ENCODE measurements at places on chromosomes 2 and 18.

- DNase-seq: no peak
These were observed 103.0 kb downstream of the AFF3 start for GRCh38 chr2:100039291-100039980.

DNA sequence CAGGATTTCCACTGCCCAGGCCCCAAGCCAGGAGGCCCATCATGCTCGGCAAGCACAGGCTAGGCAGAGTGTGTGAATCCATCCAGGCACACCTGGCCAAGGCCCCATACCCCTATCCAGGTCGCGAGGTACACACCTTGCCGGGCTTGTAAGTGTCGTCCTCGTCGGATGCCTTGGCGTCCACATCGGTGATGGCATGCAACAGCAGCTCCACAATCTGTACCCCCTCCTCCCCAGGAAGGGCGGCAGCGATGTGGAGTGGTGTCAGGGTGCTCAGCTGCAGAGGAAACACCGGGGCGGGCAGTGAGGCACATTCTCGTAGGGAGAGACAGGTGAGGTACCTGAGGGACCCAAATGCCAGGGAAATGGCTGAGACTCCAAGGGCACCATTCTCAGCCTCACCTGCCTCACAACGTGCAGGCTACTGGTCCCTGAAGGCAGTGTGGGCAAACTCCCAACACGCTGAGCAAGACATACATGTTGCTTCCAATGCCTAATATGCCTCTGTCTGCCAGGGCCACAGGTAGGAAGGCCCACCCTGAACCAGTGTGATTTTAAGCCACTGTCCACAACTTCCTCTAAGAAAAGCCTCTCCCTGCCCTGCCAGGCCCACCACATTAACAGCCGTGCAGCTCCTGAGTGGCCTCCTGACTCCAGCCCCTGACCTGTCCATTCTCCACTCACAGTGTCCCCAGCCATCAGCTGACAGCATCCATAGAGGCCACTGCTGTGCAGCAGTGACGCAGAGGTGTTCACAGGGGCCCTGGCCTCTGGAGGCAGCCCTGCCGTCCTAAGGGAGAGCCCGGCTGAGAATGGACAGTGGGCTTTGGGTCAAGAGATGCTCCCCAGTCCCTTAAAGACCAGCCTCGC, 44.9 kb downstream of the ANKMY1 start:
- no peak for DNase-seq

- DNase-seq: no peak
These were observed 72.1 kb downstream of the PSMG2 start for GRCh38 chr18:12774982-12775381.

- peak; percentile 65 for DNase-seq
These were observed 66.0 kb upstream of the FAM136A start for GRCh38 chr2:70367722-70368323.

- peak; percentile 53 for DNase-seq
These were observed 41.1 kb downstream of the NHEJ1 start for GRCh38 chr2:219119422-219120043.

DNA sequence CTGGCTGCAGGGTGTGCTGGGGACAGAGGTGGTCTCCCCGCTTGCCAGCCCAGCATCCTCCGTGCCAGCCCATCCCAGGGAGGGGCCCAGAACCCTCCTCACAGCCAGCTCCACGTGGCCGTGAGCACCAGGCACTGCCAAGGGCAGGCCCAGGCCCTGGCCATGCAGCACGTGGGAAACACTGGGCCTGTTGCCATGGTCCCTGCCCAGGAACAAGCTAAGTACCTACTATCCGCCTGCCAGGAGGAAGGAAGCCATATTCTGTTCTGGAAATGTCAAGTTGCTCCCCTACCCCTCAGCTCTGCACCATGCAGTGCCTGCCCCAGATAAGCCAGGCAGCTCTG, 250.6 kb downstream of the CYP26B1 start:
- no peak for DNase-seq

GRCh38 chr2:225894236-225894980, 494.9 kb downstream of the NYAP2 start:
- peak; percentile 85 for DNase-seq

DNA sequence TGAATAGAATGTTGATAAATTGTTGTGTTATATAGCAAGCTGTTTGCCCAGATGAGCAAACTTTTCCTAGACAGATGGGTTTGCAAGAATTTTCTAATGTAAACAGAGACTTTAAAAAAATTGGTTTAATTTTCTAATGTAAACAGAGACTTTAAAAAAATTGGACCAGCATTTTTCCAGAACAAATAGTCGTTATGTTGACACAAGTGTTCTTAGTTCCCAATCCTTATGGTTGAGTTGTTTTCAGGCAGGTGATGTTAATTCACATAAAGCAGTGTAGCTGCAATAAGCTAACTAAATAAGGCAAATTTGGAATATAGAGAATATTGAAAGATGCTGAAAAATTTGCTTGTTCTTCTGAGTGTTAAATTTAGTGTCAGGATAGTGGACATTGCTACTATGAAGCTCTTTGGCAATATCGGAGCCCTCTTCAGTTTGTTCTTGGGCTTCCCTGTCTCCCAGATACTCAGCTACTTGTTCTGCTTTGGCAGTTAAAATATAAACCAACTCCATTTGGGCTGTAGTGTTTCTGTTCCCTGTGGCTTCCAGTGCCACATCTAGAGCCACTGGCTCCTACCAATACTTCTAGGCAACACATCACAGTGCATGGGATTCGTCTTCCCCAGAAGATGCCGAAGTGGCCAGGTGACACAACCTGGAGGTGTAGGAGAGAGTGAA, 105.7 kb downstream of the DYNAP start:
- no peak for DNase-seq

DNA sequence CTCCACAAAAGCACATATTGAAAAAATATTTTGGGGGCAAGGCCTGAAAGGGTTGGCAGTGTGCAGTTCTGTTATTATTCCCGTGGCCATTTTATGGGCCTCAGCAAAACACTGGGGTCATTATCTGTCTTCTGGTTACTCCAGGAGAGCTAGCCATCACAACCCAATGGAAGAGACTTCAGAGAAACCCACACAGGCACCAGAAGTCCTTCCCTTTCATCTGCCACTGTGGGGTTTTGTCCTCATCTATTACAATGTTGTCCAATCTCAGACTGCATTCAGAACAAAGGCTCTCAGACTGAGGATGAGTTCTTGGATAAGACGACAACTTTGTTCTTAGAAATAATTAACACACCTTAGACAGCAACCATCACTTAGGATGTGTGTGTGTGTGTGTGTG, 98.4 kb downstream of the PIEZO2 start:
- no peak for DNase-seq

DNA sequence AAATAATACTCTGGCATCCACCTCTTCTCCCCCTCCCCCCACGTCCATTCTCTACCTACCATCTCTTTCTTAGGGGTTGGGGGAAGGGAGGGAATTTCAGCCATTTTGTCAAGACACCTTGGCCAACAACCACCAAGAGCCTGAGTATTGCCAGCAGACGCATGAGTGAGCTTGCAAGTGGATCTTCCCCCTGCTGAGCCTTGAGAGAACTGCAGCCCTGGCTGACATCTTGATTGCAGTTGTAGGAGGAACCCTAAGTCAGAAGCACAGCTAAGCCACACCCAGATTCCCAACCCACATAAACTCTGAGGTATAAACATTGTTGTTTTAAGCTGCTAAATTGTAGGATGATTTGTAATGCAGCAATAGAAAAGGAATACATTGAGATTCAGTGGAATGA, 165.6 kb downstream of the TMEFF2 start:
- peak; percentile 22 for DNase-seq

GRCh38 chr2:44250376-44250775, 24.9 kb upstream of the SLC3A1 start:
- no peak for DNase-seq

GRCh38 chr2:239687441-239687840, 286.6 kb upstream of the HDAC4 start:
- no peak for DNase-seq

DNA sequence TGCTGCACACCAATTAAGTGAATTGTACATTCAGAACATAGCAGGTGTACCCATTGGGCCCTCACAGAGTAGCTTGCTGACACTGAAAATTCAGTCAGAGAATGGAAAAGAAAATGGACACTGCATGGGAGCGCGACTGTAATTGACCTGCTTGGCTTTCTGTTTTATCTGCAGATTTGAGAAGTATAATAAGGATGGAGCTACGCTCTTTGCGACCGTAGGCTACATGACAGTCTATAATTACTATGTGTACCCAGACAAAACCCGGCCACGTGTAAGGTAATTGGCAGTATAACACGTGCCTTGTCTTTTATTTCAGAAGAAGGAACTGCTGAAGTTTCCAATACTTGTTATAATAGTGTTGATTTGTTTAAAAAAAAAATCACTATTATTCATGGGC, 33.5 kb upstream of the METAP1D start:
- DNase-seq: no peak

DNA sequence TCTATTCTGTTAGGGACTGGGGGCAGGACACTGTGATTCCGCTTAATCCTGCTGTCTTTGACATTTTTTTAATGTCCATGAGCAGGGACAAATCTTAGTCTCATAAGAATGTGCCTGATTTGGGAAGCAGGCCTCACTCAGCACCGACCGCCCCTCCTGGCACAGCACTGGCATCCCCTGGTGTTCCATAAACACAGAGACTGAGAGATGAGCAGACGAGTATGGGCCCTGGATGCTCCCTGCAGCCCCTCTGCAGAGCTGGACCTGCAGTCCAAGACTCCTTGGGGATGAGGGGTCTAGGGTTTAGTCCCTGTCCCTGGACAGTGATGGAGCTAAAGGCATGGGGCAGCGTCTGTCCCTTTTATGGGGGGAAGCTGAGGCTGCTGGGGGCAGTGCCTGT, 81.6 kb downstream of the NDUFA10 start:
- DNase-seq: no peak

- DNase-seq: no peak
These were observed 12.4 kb downstream of the SH2D6 start for GRCh38 chr2:85430752-85431569.

DNA sequence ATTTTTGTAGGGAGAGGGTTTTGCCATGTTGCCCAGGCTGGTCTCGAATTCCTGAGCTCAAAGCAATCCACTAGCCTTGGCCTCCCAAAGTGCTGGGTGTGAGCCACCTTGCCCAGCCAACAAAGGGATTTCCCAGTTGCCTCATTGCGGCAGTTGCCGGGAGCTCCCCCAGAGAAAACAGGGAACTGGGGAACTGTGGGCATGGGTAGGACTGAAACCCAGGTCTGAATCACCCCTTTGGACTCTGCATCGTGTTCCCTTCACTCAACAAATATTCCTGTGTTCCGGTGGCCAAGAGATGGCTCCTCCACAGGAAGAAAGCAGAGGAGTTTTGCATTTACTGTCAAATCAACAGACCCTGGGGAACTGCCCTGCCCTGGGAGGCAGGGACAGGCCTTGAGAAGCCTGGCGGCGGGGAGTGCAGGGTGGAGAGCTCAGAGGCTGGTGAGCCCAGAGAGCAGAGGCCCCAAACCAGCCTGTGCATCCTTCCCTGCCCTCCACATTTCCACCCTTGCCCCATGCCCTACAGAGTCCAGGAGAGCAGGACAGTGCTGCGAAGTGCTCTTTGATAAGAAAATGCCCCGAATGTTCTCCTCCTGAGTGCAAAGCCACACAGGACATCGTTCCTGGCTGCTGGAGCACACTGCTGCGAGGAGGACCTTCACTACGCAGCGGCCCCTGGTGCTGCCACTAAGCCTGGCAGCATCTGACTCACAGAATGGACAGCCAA, 24.9 kb downstream of the MYO7B start:
- DNase-seq: no peak

- DNase-seq: peak; percentile 82
These were observed 239.8 kb downstream of the HAUS1 start for GRCh38 chr18:46343931-46344372.

DNA sequence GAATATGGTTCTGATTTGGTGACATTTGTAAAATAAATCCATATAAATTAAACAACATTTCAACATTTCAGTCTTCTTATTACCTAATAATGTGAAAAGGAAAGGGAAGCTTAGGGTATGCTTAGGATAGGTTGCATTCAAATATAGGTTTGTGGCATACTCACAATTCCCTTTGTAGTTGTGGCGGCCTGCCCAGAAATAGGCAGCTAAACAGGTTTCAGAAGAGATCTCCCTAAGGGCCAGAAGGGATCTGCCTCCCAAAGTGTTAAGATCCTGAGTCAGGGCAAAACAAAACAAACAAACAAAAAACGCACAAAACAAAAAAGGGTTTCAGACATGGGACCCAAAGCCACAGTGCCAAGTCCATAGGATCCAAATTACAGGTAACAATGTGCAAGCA, 41.4 kb upstream of the TCF7L1 start:
- DNase-seq: no peak

DNA sequence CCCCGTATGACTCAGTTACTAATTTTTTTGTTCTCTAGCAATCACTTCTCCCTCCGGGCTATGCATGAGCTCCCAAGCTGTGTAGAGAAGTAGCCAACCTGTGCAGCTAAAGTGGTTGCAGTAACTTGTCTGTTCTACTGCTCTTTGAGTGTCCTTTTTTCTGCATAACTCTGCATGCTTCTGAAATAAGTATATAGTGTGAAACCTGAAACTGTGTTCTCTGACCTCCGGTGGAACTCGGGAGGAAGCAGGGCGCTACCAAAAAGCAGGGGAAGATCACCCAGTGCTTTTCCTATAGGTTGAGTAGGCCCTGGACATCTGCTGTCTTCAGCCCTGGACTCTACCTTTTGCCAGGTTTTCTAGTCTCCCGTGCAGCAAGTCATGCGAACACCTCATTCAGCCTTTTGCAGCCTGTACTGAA, 47.8 kb downstream of the PHLPP1 start:
- DNase-seq: peak; percentile 35

DNA sequence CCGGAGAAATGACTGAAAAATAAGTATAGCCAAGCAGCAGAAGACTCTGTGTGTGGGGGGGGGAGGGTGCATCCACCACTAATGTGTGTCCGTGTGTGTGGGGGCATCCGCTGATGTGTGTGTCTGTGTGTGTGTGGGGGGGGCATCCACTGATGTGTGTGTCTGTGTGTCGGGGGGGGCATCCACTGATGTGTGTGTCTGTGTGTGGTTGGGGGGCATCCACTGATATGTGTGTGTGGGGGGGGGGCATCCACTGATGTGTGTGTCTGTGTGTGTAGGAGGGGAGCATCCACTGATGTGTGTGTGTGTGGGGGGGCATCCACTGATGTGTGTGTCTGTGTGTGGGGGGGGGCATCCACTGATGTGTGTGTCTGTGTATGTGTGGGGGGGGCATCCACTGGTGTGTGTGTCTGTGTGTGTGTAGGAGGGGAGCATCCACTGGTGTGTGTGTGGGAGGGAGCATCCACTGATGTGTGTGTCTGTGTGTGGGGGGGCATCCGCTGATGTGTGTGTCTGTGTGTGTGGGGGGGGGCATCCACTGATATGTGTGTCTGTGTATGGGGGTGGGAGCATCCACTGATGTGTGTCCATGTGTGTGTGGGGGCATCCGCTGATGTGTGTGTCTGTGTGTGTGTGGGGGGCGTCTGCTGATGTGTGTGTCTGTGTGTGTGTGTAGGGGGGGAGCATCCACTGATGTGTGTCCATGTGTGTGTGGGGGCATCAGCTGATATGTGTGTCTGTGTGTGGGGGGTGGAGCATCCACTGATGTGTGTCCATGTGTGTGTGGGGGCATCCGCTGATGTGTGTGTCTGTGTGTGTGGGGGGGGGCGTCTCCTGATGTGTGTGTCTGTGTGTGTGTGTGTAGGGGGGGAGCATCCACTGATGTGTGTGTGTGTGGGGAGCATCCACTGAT, 125.0 kb downstream of the NFATC1 start:
- no peak for DNase-seq

GRCh38 chr2:95056461-95057459, 31.3 kb downstream of the MAL start:
- DNase-seq: peak; percentile 97

Data from kidney tubule cell (primary cell).